ENCODE measurements at places on chromosomes 5 and 9.

GRCh38 chr5:43785198-43785597, 182.2 kb downstream of the NNT start:
- no peak for DNase-seq

- DNase-seq, result no peak
Measured at GRCh38 chr9:129875687-129876395, 40.6 kb downstream of the USP20 start.

GRCh38 chr5:99061299-99061698, 132.5 kb upstream of the CHD1 start:
- DNase-seq, result no peak

- peak; percentile 99 for DNase-seq
Measured at GRCh38 chr5:128538250-128539037, 399 bp upstream of the FBN2 start.

DNA sequence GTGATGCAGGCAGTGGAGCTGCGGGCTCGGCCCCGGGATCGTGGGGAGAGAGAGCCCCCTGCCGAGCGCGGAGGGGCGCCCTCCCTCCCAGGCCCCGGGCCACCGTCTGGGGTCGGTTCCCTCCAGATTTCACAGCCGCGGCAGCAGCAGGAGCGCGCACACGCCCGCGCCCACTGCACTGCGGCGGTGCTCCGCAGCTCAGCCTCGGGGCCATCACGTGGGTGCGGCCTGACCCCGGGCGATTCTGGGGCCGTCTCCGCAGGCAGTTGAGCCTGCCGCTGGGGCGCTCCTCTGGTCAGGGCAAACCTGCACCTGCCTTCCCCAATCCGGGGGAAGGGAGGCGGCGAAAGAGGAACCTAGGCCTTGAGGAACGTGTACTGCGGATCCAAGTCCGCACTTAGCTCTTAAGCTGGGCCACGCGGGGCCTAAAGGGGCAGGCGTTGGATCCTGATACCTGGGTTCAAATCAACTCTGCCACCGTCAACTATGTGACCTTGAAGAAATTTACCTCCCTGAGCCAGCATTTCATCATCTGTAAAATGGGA, 9.4 kb upstream of the DELE1 start:
- peak; percentile 32 for DNase-seq

DNA sequence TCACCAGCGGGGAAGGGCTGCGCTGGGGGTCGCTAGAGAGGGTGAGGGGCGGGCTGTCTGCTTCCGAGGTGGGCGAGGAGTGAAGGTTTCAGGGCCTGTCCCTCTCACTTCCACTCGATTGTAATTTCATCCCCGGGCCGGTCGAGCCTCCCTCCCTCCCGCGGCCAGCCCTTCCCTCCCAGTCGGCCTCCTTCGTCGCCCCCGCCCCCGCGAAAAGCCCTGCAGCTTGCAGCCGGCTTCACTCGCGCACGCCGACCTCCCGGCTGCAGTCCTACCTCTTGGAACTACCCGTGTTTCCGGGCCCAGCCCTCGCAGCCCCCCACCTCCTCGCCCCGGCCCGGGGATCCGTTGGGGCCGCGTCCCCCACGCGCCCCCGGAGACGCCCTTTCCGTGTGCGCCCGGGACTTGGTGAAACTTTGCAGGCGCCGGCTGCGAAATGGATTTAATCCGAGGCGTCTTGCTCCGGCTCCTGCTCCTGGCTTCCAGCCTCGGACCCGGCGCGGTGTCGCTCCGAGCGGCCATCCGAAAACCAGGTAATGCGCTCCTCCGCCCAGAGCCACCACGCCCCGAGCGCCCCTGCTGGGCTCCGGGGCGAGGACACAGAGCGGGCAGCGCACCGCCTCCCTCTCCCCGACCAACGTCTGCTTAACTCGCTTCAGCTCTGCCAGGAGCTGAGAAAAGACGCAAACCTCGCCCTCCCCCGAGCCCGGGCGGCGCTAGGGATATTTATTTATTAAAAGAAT, at the start of gene EGFLAM:
Gene EGFLAM (plus strand): TSS at position 241 of the 743 bp plus-strand sequence. CDS start 196 bp downstream, at position 437.
- peak; percentile 32 for DNase-seq

DNA sequence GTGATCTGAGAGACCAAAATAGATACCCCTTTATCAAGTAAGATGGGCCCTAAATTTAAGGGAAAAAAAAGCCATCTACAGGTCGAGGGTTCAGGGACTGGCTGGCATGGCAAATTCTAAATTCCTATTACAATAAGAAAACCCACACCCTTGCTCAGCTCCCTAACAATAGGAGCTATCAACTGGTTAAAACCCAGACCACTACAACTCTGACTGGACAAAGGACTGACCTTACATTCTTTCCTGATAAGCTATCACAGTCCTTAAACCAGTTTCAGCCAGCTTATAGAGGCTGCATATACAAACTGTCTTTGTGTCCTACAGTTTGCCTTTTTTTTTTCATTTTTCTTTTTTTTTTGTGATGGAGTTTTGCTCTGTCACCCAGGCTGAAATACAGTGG, 803.6 kb downstream of the NR2F1-AS1 start:
- no peak for DNase-seq

- no peak for DNase-seq
Measured at GRCh38 chr5:6582507-6583048, 50.3 kb downstream of the NSUN2 start.

DNA sequence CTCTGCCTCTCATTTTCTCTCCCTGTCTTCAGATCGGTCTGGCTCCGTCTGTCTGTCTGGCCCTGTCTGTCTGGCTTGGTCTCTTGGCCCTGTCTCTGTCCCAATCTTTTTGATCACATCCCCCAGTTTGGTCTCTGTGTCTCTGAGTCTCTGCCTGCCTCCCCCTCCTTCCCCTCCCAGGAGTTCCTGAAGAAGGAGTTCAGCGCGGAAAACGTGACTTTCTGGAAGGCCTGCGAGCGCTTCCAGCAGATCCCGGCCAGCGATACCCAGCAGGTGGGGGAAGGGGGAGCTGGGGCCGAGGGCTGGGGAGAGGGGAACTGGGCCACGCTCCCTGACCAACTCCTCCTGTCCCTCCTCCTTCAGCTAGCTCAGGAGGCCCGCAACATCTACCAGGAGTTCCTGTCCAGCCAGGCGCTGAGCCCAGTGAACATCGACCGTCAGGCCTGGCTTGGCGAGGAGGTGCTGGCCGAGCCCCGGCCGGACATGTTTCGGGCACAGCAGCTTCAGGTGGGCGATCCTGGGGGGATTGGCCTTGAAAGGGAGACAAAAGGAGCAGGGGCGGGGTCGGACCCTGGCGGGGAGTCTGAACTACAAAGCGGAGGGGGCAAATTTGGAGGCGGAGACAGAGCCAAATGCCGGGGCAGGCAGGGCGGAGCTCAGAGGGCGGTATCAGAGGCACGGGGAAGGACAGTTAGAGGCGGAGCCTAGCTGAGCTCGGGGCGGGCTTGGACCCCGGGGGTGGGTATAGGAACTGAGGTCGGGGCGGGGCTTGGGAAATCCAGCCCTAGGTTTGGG, 9.0 kb downstream of the RGS14 start:
- DNase-seq, result peak; percentile 77

DNA sequence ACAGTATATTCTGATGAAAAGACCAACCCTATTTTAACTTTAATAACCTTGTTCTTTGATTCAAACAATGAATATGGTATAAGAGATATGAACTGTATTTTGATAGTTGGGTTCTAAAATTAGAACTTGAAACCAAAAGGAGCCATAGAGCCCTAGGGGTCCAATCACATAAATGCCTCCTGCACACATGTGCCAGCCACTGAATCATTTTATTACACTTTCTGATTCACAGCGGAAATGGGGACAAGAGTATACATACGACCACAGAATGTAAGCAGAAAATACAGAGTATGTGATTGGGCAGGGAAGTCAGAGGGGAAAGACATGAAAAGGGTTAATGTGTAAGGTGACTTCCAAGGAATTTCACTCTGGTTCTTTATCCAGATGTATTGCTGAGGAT, 1000.2 kb downstream of the NR2F1-AS1 start:
- no peak for DNase-seq

- DNase-seq, result no peak
Measured at GRCh38 chr5:159781626-159782157, 134.6 kb upstream of the ADRA1B start.

- DNase-seq, result no peak
Measured at GRCh38 chr5:126591549-126591948, 3.5 kb downstream of the ALDH7A1 start.

Data from adipocyte (in vitro differentiated cells).